Ammon's horn (tissue), 1 donor: ENCODE measurements at places on chromosomes 5 and 9.

DNA sequence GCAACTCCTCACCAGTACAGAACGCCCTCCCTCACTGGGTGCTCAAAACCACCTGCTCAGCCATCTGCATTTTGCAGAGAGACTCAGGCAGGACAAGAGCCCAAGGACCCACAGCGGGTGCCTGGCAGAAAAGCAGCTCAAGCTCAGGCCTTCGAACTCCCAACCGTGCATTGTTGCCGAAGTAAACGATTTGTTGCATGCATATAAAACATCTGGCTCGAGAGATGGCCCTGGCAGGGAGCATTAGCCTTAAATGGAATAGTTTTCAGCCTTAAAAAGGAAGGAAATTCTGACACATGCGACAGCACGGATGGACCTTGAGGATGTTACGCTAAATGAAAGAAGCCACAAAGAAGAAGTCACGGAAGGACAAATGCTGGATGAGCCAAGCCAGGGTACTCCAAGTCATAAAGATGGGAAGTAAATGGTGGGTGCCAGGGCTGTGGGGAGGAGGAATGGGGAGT, 160.4 kb upstream of the PHYKPL start:
- DNase-seq: no peak

DNA sequence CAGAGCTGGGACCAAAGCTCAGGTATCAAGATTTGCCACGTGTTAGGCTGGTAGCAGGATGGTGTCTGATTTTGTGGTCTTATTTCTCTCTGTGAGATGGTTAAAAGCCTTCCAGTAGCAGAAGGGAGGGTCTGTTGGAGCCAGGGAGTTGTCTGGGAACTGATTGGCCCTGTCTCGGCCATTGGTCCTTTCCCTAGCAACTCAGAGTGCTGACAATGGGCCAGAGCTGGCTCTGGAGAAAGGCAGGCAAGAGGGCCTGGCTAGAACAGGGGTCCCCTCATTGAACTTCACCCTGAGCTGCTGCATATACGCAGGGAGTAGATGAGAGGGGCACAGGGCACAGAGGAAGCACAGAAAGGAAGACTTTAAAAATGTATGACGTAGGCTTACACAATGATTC, 92.8 kb downstream of the PSD2 start:
- DNase-seq: no peak

DNA sequence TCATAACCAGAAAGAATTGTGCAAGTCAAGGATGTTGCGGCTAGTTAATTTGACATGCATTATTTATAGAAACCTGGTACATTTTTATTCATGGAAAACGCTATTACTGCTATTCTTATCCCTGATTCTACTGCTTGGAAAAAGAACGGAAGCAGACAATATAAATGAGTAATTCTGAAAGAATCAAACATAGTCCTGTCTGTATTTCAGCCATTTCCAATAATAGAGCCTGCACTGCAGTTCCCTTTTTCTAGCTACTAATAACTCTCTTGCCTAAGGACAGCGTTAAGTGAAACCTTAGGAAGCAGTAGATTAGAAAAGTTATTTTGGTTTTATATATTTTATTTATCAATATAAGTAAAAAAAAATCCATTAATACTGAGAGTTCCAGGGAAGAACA, 414.9 kb downstream of the CYLC2 start:
- no peak for DNase-seq

GRCh38 chr9:16064771-16065170, 511.9 kb downstream of the CCDC171 start:
- no peak for DNase-seq

- DNase-seq: no peak
Measured at GRCh38 chr5:139462586-139463276, at the start of gene ECSCR. TSS of gene ECSCR (minus strand) at chr5:139462743. CDS start at chr5:139462670, 73 bp downstream.

DNA sequence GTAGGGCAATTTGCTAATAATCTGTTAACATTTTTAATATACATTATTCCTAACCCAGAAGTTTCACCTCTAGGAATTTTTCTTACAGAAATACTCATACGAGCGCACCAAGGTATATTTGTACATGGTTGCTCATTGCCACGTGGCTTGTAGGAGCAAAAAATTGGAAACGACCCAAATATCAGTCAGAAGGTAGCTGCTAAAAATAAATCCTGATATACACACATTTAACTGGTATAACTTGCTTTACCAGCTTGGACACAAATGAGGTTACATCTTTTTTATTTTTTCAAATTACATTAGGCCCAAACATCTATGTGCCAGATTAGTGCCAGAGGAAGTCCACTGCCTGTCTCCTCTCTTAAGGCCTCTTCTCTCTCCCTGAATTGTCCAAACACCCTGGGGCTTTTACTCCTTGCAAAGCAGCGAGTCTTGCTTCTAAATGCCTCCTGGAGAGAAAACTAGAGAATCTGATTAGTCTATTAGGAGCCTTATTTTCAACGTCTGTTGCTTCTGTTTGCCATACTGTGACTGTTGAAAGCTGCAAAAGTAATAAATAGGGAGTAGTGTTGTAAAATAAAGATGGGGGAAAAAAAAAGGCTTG, 92.0 kb upstream of the SSBP2 start:
- DNase-seq: no peak

- DNase-seq: no peak
Measured at GRCh38 chr5:134406390-134406789, 5.3 kb downstream of the CDKN2AIPNL start.

- DNase-seq: no peak
Measured at GRCh38 chr5:167633114-167633513, 658.3 kb upstream of the WWC1 start.

DNA sequence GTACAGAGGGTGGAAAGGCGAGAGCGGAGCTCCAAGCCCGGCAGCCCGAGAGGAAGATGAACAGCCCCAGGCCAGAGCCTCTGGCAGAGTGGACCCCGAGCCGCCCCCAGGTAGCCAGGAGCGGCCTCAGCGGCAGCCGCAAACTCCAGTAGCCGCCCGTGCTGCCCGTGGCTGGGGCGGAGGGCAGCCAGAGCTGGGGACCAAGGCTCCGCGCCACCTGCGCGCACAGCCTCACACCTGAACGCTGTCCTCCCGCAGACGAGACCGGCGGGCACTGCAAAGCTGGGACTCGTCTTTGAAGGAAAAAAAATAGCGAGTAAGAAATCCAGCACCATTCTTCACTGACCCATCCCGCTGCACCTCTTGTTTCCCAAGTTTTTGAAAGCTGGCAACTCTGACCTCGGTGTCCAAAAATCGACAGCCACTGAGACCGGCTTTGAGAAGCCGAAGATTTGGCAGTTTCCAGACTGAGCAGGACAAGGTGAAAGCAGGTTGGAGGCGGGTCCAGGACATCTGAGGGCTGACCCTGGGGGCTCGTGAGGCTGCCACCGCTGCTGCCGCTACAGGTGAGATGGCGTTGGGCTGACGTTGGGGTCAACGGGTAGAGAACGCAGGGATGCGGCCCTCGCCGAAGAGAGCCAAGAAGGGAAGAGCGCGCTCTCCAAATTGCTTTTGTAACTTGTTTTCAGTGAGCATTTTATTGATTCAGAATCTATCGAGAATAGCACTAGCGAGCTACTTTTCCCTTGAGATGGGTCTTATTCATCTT, at the start of gene PTGER4:
Gene PTGER4 (plus strand): TSS at position 3 of the 769 bp plus-strand sequence. CDS start 1,079 bp downstream, outside the sequence.
- DNase-seq: no peak

DNA sequence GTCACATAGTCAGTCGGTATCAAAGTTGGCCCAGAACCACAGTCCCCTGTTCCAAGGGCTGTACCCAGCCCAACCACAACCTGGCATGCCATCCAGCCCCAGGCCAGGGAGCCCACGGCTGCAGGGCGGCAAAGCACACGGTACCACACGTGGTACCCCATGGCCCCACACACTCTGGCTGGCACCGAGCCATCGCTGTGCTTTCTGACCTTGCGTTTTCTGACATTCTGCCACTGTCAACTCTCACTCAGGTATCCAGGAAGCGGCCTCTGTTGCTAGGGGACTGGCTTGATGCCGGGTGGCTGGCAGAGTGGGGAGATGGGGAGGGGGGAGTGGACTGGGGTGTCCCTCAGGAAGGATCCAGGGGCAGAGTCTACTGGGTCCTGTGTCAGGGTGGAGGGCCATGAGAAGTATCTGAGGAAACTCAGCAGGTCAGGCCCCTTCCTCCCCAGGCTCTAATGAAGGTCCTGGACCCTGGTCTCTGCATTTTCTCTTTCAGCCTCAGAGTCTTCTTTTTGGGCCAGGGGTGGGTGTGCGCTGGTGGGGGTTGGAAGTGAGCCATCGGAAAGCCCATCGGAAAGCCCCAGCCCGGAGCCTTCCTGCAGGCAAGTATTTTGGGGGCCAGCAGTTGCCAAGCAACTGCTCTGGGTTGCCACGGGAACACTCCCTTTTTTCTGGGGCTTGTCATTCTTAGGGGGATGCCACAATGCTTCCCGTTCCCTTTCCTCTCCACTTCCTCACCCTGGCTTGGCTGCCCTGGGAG, 21.0 kb upstream of the RALGDS start:
- DNase-seq: no peak

DNA sequence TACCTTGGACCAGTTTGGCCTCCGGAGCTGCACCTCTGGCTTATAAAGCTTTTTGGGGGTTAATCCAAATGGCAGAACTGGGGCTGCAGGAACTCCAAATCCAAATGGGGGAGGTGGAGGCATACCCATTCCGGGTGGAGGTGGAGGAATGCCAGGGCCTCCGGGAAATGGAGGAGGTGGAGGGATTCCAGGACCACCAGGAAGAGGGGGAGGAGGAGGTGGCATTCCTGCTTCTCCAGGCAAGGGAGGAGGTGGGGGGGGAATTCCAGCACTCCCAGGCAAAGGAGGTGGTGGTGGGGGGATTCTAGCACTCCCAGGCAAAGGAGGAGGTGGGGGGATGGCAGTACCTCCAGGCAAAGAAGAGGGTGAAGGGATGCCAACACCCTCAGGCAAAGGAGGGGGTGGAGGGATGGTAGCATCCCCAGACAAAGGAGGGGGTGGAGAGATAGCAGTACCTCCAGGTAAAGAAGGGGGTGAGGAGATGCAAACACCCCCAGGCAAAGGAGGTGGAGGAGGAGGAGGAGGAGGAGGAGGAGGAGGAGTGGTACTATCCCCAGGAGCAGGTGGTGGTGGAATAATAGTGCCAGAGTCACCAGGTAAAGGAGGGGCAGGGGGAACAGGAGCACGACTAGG, 45.2 kb downstream of the DIAPH1 start:
- no peak for DNase-seq

- no peak for DNase-seq
Measured at GRCh38 chr9:76603448-76603895, 144.5 kb downstream of the GCNT1 start.

GRCh38 chr9:114916481-114916880, 13.9 kb downstream of the TNFSF8 start:
- DNase-seq: no peak

- DNase-seq: no peak
Measured at GRCh38 chr5:76870046-76870445, 20.2 kb downstream of the S100Z start.

GRCh38 chr9:134010310-134011173, 14.7 kb upstream of the BRD3OS start:
- no peak for DNase-seq

- DNase-seq: no peak
Measured at GRCh38 chr9:132163457-132163875, 1.6 kb downstream of the NTNG2 start.

DNA sequence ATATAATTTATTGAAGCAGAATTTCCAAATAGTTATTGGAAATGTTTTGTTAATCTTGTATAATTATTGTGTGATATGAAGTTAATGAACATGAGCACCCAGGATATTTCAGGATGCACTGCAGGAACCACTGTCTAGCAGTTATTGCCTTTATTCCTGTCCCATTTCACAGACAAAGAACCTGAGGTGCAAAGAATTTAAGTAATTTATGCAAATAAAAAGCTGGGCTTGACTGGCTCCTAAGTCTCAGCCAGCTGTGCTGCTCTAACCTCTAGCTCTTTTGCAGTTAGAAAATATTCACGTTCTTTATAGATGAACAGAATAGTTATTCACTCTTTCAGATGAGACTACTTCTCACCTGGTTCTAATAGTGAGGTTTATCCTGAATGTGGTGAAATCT, 50.0 kb upstream of the NUDT12 start:
- no peak for DNase-seq

- no peak for DNase-seq
Measured at GRCh38 chr5:96074870-96075269, 113.2 kb upstream of the ELL2 start.

GRCh38 chr9:120396418-120396817, 183.5 kb downstream of the CDK5RAP2 start:
- no peak for DNase-seq

- DNase-seq: no peak
Measured at GRCh38 chr9:107345327-107345726, 62.2 kb downstream of the RAD23B start.

- no peak for DNase-seq
Measured at GRCh38 chr5:133307275-133307674, 255.5 kb downstream of the HSPA4 start.

GRCh38 chr5:68385936-68386335, 170.4 kb downstream of the PIK3R1 start:
- no peak for DNase-seq

GRCh38 chr5:32542216-32543059, 42.9 kb upstream of the SUB1 start:
- no peak for DNase-seq

DNA sequence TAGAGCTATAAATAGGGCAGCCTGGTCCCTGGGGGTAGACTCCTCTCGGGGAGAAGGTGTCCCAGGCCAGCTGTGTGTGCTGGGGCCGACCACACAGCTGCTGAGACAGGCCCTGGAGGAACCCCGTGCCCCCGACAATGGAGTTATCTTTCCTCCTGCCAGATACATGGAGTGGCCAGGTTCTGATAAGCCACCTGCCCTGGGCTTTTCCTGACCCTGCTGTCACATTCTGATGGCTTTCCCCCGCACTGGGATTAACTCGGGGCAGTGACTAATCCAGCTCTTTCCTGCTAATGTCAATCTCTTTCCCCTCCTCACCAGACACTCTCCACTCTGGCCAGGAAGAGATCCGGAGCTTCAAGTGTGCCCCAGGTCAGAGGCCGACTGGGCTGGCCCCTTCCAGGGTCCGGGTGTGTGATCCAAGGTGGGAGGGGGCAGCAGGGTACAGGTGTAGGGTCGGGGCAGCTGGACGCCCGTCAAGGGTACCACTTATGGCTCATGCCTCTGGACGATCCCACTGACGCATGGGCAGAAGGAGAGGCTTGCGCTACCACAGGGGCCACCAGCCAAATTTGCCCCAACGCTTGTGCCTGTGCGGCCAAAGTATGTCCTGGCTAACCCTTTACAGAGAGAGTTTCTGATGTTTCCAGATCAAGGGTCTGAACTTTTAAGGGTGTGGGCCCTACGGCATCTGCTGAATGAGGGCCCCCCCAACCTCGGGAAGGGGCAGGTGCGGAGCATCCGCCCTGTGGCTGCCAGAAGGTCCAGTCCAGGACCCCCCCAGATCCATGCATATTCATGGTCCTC, 20.6 kb upstream of the COL5A1 start:
- no peak for DNase-seq

- no peak for DNase-seq
Measured at GRCh38 chr5:79109527-79110492, 1.8 kb upstream of the BHMT start.
